ENCODE measurements at places on chromosomes 12 and 14.

DNA sequence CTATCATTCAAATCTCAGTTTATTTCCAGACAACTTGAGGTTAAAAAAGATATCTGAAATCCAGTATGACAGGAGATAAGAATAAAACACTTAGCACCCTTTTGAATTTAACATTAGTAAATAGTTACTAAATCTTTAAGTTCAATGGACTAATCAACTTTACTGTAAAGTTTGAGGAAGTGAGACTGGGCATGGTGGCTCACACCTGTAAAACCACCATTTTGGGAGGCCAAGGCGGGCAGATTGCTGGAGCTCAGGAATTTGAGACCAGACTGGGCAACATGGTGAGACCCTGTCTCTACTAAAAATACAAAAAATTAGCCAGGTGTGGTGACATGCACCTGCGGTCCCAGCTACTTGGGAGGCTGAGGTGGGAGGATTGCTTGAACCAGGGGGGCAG lies 40.3 kb upstream of the CERS5 start:
- no peak for DNase-seq

GRCh38 chr12:54066408-54066807 lies 12.8 kb downstream of the HOXC4 start:
- no peak for DNase-seq

GRCh38 chr12:123576611-123577010 lies 7.7 kb upstream of the TMED2 start:
- DNase-seq = no peak

- no peak for DNase-seq
Observed at GRCh38 chr14:22518073-22518472, 71.0 kb downstream of the DAD1 start.

DNA sequence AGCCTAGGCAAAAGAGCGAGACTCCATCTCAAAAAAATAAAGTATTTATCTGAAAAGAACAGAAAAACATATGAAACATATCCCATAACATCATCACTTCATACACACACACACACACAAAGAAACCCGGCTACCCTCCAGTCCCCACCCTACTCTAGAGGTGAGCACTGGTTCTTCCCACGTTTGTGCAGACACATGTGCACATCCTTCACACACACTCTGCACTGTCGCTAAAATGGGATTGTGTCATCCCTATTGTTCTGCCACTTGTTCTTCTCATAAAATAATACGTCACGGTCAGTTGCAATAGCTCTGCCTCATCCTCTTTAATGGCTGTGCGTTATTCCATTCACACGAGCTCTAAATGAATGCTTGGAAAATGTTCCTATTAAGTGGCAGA lies 85.9 kb upstream of the ANO2 start:
- DNase-seq = no peak
